ENCODE measurements at places on chromosomes 6 and 20.

- no peak for DNase-seq
Observed at GRCh38 chr6:35096129-35096862, 44.8 kb downstream of the TCP11 start.

DNA sequence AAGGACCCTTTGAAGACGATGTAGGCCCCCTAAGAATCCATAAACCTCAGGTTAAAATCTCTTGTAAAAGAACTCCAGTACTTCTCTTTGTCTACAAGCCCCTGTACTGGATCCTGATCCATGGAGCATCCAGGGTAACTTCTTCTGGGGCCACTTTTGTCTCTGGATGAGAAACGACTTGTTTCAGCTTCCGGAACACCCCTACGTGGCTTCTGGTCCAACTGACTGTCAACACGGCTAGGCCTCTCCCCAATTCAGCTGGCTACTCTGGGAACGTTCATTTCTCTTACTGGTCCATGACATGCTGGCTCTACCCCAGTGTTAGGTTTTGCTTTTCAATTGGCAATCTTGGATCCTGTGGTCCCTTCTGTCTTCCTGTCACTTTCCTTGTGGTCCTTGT is 198.0 kb downstream of the BACH2 start:
- DNase-seq, result no peak

GRCh38 chr6:905556-905955 is 212.6 kb upstream of the EXOC2 start:
- DNase-seq, result no peak

- DNase-seq, result no peak
Observed at GRCh38 chr6:5663259-5663658, 343.5 kb downstream of the NRN1 start.

GRCh38 chr6:108689272-108690161 is 128.8 kb downstream of the FOXO3 start:
- DNase-seq, result no peak

DNA sequence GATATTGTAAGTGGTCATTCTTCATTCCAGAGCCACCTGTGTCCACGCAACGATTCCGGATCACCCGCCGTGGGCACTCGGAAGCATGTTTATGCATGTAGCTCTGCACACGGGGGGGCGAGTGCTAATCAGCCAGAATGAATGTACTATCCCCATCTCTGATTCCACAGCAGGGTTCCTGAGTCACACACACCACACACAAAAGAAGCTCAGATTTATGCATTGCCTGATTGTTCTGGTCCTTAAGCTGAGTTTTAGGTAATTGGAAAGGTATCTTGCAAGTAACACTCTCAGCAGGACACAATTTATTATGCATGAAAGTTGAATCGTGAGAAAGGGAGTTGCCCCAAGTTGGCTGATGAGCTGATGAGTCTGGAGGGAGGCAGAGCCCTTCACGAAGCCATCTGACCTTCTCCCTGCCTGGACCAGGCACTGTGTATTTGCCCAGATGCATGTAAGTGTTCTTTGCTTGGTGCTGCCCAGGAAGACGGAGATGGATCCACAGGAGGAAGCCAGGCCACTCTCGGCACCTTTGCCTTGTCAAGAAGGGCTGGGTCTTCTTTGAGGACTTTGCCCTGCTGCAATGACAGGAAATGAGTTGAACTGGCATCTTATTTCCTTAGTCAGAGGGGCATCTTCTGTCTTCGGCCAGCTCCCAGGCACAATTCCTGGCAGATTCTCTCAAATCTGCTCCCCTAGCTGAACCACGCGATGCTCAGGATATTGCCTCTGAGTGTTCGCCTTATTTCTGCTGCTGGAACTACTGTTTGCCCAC is 141.1 kb downstream of the SYNDIG1 start:
- no peak for DNase-seq

- DNase-seq, result no peak
Observed at GRCh38 chr6:129696028-129696418, 14.0 kb downstream of the ARHGAP18 start.

GRCh38 chr6:94254689-94255088 is 835.3 kb upstream of the EPHA7 start:
- no peak for DNase-seq

DNA sequence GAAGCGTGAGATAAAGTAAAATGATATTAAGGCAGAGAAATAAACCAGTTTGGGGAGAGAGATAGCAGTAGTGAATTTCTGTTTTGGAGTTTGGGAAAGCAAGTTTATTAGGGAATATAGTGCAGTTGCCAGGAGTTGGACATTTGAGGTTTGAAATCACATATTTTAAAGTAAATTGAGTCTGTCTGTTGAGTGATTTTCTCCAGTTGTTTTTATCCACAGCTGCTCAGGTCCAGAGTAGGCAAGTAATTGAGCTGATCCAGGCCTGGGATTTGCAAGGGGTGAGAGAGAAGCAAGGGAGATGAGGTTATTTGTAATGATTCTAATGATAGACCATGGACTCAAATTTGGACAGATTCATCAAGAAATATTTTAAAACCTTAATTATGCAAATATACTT is 481.9 kb downstream of the UTRN start:
- DNase-seq, result no peak

DNA sequence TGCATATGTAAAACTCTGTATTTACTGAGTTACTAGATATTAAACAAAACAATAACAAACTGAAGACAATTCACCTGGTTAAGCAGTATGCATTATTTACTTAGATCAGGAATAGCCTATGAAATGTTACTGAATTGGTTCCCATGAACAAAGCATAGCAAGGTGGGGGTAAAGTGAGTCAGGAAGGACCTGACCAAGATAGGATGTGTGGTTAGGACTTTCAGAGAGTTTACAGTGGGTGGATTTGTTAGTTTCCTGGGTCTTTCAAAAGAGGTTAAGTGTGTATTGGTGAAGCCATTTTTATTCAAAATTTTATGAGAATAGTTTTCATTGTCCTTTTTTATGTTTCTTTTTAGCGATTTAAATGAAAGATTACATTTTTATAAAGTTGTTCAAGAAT is 32.9 kb downstream of the TBPL1 start:
- DNase-seq, result no peak

Measured in activated naive CD4-positive, alpha-beta T cell treated with anti-CD3 and anti-CD28 coated beads, Interleukin-2, amount 50 U/mL, for 16 hours (primary cell).